ENCODE measurements at places on chromosomes 2 and 18.

DNA sequence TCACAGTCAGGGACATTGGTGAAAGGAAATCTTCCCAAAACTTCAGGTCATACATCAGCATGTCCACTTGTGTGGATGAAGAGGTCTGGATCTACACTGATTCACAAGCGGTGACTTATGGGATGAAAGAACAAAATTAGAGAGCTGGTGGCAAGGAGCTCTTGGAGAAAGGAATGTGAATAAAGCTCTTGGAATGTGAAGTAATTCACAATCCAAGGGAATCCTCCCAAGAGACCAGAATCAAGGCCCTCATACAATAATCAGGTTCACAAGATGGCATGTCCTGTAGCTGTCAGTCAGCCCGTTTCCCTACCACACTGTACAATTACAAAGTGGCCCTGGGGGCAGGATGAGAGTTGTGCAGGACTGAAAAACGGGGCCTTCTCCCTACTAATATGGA, 96.2 kb downstream of the MRPS9 start:
- DNase-seq, result no peak

GRCh38 chr2:69578198-69578540, 65.4 kb downstream of the AAK1 start:
- no peak for DNase-seq

GRCh38 chr2:166449439-166449838, 44.6 kb downstream of the SCN7A start:
- no peak for DNase-seq

- no peak for DNase-seq
Measured at GRCh38 chr2:73892631-73893329, at the start of gene ACTG2. TSS of gene ACTG2 (plus strand) at chr2:73893008. CDS start at chr2:73901312, 8,304 bp downstream.

GRCh38 chr2:229784791-229785190, 70.4 kb upstream of the DNER start:
- no peak for DNase-seq

- no peak for DNase-seq
Measured at GRCh38 chr2:224671731-224672130, 44.4 kb downstream of the CCDC195 start.

GRCh38 chr2:36485521-36485920, 112.4 kb downstream of the FEZ2 start:
- no peak for DNase-seq

GRCh38 chr2:3595985-3596384, 1.1 kb downstream of the COLEC11 start:
- DNase-seq, result no peak

DNA sequence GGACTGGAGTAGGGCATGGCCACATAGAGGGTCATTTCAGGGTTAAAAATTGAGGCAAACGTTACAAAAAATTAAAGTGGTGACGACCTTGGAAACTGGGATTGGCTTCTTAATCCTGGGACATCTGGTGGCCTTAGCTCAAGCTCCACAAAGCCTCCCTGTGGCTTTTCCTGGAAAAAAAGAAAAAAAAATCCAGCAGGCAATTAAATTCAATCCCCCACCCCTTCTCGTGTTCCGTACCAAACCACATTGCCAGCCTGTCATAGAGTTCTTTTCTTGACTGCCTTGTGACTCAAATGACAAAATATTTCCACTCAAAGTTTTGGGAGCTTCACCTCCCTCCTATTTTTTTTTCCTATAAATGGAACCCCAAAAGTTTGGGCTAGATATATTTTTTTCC, 195.6 kb downstream of the HRH4 start:
- DNase-seq, result no peak

GRCh38 chr18:57845605-57846074, 42.5 kb upstream of the ATP8B1 start:
- no peak for DNase-seq

GRCh38 chr2:200482194-200482593, 27.7 kb downstream of the KCTD18 start:
- no peak for DNase-seq

GRCh38 chr18:37465958-37466357, 99.6 kb downstream of the CELF4 start:
- no peak for DNase-seq

- no peak for DNase-seq
Measured at GRCh38 chr2:100283724-100284501, 38.4 kb downstream of the LONRF2 start.

DNA sequence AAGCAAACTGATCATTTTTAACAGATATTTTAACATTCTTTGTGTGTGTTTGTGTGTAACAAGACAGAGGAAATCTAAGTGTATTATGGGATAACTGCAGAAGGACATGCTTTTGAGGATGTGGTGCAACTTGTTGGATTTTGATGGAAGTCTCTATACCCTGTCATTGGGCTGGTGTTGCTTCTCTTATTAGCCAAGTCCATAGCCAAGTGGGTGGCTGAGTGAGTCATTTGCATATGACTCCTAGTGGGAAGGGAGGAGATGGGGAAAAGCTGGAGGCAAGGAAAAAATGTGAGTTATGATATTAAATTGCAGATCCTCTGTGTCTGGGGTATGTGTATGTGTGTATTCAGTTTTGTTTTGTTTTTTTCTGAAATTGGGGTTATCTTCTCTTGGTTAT, 879.9 kb downstream of the DCC start:
- DNase-seq, result no peak

All from cortex of kidney (tissue), 1 donor.